Naive thymus-derived CD4-positive, alpha-beta T cell (primary cell): ENCODE measurements at places on chromosomes 2 and 18. TPM values are rescaled to one million over a fixed set of nuclear protein-coding genes. Genes with fewer than 3 reads are reported as not detected.

Gene DYSF
- total RNA-seq = 0.32 TPM

Gene DSC3
- total RNA-seq = not detected

DNA sequence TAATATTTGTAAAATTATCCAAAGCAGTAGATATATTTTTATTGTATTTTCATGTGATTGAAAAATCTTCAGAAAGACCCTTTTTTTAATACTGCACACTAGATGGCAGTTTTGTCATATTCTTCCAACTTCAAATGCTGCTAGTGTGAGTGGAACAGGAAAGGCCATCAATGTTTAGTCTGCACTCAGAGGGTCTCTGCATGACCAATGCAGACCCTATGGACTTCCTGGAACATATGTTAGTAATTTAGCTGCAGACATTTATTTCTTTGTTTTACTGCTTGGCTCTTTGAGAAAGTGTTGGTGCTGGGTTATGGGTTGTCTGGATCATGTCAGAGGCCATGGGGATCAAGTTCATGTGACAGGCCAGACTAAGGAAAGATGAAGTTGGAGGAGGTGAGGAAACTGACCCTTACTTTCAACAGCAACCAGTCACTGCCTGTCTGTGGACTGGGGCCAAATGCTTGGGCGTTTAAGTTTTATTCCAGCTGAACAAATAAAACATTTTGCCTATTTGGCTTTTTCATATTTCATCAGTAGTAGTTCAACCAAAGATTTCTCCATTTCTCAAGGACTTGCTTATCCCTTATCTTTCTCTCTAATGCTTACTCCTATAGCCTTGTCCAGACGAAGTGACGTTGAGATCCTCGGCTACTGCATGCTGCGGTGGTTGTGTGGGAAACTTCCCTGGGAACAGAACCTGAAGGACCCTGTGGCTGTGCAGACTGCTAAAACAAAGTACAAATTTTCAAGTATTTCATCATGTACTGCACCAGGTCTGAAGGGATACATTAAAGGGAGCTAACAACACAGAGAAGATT, 84.8 kb downstream of the VRK2 start:
- no peak overlapping the region for H3K4me3 ChIP-seq
- no peaks in the 10 kb centered on the region for H3K27me3 ChIP-seq
- no peak for DNase-seq
- no peaks in the 10 kb centered on the region for H3K36me3 ChIP-seq
- H3K27ac ChIP-seq = no peak overlapping the region

- H3K27ac ChIP-seq = no peak overlapping the region
- H3K36me3 ChIP-seq = no peaks in the 10 kb centered on the region
These were observed 7.4 kb upstream of the FHL2 start for GRCh38 chr2:105406221-105406620.
